ENCODE measurements at places on chromosomes 16 and 17.
A peak's percentile ranks its signal among the peaks of the same experiment; 100 is the strongest.

GRCh38 chr16:82845116-82845515 lies 218.3 kb downstream of the CDH13 start:
- DNase-seq: peak; percentile 19

DNA sequence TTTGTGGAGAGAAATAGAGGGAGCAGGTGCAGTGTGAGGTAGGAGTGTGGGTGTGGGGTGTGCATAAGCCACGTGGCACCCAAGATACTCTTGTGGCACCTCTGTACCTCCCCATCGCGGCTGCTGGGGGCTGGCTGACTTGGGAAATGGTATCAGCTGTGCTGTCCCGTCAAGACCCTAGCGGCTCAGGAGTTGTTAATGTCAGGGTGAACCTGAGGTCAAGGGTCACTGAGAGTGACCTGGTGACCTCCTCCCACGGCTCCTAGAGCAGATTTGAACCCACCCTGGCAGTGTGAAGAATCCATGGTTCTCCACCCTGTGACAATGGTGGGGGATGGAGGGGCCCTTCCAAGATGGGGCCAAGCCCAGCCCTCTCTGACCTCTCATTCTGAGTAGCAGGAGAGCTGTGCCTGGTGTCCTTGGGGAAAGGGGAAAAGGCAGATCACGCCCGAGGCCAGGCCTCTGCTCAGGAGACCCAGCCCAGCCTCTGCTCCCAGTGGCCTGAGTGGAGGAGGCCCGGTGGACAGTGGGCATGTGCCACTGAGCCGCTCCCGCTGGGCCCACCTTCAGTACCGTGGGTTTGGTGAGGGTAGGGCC lies 3.0 kb upstream of the WFIKKN2 start:
- DNase-seq: no peak

DNA sequence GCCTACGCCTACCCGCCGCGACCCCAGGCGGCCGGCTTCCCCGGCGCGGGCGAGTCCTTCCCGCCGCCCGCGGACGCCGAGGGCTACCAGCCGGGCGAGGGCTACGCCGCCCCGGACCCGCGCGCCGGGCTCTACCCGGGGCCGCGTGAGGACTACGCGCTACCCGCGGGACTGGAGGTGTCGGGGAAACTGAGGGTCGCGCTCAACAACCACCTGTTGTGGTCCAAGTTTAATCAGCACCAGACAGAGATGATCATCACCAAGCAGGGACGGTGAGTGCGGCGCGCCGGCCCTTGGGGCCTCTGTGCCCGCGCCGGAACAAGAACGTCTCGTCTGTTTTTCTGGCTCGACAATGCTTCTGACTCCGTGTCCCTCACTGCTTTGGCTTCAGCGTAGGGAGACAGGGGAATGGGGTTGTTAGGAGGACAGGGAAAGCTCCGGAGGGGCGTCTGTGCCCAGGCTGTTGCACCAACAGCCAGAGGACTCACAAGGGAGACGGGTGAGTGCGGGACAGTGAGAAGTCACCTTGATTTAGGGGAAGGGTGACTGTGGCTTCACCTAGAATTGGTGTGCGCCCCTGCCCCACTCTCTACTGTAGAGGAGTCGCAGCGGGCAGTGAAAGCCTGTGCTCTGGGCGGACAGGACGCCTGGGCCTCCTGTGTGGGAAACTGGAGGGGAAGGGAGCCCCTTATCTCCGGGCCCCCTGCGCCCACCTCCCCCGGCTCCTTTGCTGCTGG lies 806 bp downstream of the TBX21 start:
- no peak for DNase-seq

DNA sequence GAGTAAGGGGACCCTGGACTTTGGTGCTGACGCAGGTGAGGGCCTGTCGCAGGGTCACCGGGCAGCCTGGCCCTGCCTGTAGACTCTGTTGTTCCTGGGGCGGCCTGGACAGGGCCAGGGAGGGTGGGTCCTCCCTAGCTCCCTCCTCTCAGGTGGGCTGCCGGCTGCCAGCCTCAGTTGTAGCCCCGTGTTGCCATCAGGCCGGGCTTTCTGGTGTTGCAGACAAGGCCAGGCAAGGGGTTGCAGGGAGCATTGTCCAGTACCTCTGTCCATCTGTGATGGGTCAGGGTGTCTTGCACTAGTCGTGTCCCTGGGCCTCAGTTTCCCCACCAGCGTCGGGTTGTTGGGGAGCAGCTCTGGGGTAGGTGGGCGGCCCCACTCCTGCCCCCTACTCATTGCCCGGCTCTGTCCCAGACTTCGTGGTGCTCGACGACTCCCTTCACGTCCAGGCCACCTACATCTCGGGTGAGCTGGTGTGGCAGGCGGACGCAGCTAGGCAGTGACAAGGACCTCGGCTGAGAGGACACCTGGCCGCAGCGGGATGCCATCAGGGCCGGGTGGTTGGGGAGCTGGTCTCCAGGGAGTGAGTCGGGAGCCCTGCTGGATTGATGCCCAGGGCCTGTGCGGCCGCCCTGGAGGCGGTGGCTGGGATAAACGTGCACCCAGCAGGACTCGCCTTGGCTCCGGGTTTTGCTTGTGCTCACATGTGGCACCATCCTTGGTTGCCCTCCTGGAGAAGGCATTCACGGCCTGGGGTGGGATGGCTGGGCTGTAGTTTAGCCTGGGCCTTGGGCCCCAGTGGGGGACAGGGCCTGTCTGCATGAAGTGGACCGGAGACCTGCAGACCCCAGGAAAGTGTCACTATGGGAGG lies 1.9 kb downstream of the CEMP1 start:
- no peak for DNase-seq

DNA sequence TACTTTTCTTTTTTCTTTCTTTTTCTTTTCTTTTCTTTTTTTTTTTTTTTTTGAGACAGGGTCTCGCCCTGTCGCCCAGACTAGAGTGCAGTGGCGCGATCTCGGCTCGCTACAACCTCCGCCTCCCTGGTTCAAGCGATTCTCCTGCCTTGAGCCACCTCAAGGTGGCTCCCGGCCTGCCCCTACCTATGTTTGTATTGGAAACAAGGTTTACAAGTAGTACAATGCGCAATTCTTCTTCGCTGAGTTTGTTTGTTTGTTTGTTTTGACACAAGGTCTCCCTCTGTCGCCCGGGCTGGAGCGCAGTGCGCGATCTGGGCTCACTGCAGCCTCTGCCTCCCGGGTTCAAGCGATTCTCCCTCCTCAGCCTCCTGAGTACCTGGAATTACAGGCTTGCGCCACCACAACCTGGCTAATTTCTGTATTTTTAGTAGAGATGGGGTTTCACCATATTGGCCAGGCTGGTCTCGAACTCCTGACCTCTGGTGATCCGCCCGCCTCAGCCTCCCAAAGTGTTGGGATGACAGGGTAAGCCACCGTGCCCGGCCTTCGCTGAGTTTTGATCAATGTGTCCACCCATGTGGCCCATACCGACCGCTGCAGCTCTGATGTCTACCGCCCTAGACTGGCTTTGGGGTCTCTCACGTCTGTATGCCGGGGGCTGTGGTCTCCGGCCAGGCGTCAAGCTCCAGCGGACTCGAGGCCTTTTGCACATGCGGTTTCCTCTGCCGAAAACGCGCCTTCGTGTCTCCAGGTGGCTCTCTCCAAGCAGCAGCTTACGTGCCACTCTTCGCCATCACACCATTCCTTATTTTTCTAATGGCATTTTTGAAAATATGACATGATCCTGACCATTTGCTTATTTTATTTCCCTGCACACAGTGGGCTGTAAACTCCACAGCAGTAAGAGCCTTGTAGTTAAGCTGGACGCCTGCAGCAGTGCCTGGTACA lies 1.1 kb upstream of the YBX2 start:
- DNase-seq: no peak

DNA sequence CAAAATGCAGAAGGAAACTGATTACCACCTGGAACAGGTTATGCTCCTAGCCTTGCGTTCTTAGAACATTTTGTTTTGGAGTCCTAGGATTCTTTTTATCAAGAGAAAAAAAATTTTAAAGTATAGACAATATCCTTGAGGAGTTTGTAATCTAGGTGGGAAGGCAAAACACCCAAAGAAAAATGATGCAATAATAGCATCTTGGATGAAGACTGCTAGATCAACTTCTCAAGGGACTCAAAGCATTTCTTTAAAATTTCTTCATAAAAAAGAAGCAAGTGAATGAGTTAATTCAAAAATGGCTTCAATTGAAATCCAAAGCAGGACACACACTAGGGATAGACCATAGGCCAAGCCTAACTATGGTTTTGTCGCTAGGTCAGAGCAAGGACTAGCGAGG lies 515.8 kb upstream of the ZFHX3 start:
- DNase-seq: no peak

DNA sequence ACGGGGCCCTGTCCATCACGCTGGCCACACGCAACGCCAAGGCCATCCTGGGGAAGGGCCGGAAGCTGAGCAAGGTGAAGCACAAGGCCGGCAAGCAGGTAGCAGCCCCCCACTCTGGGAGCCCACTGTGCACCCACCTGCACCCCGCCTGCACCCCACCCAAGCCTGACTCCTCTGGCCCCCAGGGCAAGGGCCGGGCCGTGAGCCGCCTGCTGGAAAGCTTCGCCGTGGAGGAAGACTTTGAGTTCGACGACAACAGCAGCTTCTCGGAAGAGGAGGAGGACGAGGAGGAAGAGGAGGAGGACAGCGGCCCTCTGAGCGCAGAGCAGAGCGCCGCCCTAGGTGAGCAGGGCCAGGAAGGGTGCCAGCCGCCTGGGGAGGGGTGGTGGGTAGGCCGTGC lies 54.0 kb downstream of the ACTG1 start:
- no peak for DNase-seq

- DNase-seq: peak; percentile 62
Measured at GRCh38 chr16:58652741-58653140, 23.1 kb upstream of the CNOT1 start.

- no peak for DNase-seq
Measured at GRCh38 chr16:78194948-78195347, 95.5 kb downstream of the WWOX start.

DNA sequence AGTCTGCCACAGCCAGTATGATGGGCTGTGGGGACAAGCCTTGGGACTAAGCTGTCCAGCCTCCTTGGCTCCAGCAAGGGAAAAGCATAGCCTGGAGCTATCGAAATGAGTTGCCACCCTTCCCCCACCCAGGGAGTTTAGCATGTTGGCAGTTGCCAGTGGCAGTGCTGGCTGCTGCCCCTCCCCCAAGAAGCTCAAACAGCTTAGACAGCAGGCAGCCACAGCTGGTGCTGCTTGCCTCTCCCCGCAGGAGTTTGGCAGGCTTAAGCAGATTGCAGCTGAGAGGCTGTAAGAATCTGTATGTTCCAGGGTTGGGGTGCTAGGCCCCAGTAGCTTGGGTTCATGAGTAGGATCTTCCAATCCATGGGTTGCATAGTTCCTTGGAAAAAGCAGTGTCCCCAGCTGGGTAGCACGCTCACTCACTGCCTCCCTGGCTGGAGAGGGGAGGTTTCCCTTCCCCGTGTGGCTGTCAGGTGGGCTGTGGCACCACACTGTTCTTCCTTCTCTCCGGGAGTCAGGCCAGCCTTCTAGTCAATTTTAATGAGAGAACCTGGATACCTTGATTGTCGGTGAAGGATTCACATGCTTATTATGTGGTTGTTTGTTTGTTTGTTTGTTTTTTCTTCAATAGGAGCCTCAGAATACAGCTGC lies 506.1 kb downstream of the CDH11 start:
- peak; percentile 91 for DNase-seq

DNA sequence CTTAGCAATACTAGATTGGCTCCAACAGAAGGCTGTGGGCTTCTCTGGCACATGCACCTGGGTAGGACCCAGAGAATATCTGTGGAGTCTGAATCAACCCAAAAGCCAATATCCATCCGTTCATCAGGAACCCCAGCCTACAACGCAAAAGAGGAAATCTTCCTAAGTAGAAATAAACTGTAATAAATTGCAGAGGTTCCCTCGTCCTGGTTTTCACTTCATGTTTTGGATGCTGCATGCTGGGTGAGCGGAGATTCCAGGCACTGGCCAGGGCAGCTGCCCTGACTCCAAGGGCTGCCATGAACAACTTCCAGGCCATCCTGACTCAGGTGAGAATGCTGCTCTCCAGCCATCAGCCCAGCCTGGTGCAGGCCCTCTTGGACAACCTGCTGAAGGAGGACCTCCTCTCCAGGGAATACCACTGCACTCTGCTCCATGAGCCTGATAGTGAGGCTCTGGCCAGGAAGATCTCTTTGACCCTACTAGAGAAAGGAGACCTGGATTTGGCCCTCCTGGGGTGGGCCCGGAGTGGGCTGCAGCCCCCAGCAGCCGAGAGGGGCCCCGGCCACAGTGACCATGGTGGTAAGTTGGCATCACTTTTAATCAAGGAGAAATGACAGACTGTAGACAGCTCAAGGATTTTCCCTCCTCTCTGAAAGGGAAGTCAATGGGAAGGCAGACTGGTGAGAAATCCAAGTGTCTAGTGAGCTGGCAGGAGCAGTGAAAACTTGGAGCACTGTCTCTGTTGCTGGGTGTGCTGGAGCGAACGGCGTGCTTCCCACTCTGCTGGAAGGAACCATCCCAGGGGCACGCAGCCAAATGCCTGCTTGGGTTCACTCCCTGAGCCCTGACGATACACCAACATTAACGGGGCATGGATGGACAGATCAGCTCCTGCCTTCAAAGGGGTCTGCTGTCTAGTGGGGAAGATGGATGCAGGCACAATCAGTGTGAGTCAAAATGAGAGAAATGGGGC lies 10.7 kb upstream of the CIITA start:
- no peak for DNase-seq

GRCh38 chr17:11940904-11941303 lies 56.4 kb downstream of the ZNF18 start:
- DNase-seq: no peak

DNA sequence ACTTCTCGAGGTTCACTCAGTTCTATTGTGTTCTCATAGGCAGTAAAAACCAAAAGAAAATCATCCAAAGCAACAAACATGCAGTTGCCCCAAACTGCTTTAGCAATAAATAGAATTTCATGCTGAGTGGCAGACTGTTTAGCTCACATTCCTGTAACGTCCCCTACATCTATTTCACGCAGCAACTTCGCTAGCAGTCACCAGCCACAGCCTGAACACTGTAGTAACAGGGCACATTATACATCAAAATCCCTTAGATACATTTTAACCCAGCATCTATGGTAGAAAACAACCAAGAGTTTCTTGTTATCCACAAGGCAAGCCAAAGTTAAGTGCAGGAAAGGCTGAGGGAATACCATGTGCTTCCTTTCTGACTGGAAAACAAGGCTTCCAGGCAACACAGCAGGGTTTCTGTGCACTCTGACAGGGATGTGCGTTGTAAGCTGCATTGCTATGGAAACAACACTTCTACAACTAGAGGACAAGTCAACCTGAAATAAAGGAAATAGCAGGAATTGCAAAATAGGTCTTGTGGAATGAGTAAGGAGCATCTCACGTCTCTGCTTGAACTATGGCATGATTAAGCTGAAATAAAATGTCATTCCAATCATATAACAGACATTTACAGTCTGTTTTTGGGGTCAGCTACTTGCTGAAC lies 55.4 kb downstream of the CFDP1 start:
- peak; percentile 65 for DNase-seq

DNA sequence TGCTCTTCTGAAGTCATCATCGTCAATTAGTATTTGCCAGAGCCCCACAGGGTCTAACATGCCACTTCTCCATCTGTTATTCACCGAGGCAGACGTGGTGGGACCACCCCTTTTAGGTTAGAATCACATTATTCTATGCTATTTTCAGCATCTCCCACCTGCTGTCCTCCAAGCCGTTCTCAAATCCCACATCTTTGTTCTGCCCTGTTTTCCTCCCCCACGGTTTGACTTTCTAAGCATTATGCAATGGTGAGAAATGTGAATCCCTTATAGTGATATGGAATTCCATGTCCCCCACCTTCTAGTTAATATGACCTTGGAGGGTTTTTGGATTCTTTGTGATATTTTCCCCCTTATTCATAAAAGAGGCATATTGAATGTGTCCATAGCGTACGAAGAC lies 634.1 kb upstream of the RBFOX1 start:
- DNase-seq: no peak
